ENCODE measurements at places on chromosomes 11 and 22.

GRCh38 chr11:12005476-12005875 lies 3.0 kb downstream of the DKK3 start:
- no peak for DNase-seq

GRCh38 chr11:11482730-11483129 lies 129.7 kb upstream of the CSNK2A3 start:
- DNase-seq: no peak

- DNase-seq: peak; percentile 31
Measured at GRCh38 chr11:14380947-14381561, 22.1 kb upstream of the RRAS2 start.

DNA sequence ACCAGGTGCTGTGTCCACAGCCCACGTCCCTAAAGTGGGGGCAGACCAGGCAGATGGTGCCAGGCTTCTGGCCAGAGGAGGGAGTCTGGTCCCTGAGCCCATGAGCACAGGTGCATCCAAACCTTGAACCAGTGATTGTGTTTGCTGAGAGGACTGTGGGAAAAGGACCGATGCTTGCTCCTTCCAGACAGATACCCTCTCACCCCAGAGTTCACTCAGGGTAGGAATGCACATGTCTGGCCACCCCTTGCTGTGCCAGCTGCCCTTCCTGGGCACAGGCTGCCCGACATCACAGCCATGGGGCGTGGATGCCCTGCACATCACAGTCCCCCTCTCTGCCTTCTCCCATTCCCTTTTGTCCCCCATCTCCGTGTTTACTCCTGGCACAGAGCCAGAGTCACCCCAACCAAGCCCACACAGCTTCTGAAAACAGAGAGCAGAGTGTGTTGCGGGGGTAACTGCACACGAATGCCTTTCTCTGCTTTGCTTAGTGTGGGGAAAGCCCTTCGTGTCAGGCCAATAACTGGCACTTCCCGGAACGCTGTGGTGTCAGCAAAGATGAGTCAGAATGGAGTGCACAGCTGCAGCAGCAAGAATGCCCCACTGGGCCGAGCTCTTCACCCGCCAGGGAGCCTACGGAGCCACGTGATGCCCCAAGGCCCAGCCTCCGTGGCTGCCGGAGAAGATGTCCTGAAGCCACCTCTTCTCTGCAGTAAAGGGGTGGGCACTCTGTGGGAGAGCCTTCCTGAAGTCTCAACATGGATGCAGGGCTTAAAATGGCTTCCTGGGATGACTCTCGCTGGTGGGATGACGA lies 7.6 kb downstream of the CARS1 start:
- DNase-seq: peak; percentile 89

- no peak for DNase-seq
Measured at GRCh38 chr11:90391756-90392155, 168.9 kb upstream of the CHORDC1 start.

DNA sequence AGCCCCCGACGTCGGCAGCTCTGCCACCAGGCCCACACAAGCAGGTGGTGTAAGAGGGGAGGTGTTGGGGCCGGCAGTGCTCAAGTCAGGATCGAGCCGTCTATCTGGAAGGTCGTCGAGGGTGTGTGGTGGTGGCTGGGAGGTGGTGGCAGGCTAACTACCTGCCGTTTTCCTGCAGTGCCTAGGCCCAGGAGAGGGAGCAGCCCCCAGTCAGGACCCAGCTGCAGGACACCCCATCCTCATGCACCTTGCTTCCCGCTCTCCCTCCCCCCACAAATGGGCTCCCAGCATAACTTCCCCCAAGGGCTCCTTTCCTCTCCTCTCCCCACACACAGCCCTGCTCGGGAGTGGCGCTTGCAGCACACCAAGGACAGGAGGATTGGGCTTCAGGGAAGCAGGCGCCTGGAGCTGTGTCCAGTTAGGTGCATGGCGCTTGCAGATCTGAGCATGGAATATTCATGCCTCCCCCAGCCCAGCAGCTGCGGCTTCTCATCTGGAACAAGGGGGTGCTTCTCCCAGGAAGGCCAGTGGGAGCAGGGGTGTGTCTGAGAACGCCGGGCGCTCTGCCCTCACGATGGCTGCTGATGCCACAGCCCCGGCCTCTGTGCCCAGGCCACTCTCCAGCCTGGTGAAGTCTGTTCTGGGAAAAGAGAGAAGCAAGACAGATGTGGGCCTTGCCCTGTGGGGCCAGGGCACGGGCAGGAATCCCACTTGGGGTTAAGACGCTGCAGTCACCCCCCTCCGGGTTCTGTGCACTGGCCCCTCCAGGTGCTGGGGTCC lies 127.7 kb downstream of the IGLL1 start:
- no peak for DNase-seq

DNA sequence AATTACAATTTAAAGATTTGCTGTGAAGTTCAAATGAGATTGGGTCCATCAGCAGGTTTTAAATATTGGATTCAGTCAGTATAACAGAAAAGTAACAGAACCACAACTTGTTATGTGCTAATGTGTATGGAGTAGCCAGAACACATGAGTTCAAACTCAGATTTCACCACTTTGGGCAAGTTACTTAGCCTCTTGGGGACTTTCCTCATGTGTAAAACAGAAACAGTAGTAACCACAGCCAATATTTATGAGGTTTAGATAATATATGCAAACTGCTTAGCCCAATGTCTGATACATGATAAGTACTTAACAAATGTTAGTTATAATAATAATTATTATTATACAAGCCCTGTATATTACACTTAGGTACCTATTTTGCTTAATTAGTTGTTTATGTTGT lies 21.8 kb upstream of the SLC5A12 start:
- DNase-seq: no peak

GRCh38 chr11:76850815-76851214 lies 9.9 kb upstream of the ACER3 start:
- DNase-seq: no peak

DNA sequence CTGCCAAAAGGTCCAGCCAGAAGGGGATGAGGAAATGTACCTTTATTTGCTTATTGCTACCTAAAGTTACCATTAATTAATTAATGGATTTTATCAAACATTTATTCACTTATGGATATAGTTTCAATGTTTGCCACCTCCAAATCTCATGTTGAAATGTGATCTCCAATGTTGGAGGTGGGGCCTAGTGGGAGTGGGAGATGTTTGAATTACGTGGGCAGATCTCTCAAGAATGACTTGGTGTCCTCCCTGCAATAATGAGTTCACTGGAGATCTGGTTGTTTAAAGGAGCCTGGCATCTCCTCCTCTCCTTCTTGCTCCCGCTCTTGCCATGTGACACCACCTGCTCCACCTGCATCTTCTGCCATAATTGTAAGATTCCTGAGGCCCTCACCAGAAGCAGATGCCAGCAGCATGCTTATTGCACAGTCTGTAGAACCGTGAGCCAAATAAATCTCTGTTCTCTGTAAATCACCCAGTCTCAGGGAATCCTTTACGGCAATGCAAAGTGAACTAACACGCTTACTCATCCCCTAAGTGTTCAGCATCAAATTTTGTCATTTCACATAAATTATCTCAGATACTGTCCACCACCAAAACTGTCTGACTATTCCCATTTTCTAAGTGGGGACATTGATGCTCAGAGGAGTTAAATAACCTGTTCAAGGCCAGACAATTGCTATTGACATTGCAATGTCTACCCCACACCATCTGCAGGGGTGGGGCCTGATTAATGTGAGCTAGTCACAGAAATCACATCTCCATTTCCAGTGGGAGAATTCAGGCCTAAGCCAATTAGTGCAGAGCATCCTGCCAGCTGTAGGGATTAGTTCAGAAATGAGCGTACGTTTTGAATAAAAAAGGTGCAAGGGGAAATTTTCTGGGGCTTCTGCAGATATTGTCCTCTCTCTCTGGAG lies 51.6 kb upstream of the SYN3 start:
- DNase-seq: no peak

DNA sequence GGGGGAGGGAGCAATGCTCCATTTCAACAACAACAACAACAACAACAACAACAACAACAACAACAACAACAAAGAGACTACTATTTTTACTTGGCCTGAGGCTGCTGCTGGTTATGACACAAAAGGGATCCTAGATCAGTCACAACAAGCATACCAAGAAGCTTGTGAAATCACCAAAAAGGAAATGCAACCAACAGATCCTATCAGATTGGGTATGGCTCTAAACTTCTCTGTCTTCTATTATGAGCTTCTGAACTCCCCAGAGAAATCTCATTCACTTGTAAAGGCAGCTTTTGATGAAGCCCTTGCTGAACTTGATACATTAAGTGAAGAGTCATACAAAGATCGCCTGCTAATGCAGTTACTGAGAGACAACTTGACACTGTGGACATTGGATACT lies 10.5 kb upstream of the MS4A2 start:
- DNase-seq: no peak

DNA sequence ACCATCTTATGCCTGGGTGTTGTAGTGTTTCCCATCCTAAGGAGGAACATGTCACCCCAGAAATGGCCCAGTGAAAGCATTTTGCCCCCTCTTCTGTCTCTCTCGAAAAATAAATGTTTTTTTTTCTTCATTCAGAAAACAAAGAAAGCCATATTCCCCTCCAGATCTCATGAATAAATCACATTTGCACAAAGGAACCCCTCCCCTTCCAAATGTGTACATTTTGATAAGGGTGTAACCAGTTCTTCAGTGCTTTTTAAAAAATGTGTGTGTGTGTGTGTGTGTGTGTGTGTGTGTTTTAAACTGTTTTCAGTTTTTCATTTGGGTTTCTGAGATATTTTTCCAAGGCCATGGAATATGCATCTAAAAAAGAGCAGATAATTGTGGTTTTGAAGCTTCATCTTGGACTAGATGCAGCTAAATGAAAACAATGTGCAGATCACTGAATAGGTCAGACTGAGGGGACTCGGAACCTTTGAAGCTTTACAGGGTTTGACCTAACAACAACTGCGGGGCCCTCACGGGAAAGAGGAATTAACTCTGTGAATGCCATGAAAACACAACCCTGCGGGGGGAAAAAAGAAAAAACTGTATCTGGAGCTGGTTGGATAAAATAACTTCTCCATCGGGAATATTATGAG lies 76.4 kb downstream of the YAP1 start:
- no peak for DNase-seq

DNA sequence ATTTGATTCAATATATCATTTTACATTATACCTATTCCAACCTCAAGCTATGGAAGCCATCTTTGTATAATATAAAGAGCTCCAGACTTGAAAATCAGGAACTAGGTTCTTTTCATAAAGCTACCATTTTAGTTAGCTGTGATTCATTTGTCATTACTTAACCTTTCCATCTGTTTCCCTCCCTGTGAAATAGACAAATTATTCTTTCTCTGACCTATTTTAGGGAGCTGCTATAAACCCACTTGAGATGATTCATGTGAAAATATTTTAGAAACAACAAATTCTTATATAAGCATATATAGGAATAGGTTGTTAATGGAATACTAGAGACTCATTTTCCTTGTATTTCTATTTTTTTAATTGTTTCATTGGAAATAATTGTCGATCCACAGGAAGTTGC lies 1012.1 kb downstream of the OPCML start:
- DNase-seq: no peak

GRCh38 chr22:41595703-41596102 lies 6.1 kb upstream of the PMM1 start:
- no peak for DNase-seq

- DNase-seq: no peak
Measured at GRCh38 chr11:111417766-111418435, 38.8 kb upstream of the POU2AF1 start.

DNA sequence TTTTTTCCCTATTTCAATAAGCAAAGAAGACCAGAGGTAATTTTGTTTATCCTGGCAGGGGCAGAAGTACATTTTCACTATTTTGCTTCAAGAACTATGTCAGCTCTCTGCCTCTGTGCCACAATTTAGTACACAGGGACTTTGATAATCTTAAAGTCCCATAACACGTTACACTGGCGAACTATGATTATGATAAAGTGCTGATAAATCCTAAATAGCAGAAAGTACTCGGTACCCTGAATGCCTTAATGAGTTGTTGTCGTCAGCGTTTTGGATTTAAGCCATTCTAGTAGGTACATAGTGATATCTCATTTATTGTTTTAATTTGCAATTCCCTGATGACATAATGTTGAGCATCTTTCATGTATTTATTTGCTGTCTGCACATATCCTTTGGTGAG lies 16.6 kb upstream of the PHOX2A start:
- no peak for DNase-seq

- no peak for DNase-seq
Measured at GRCh38 chr11:12812849-12813248, 138.6 kb downstream of the TEAD1 start.

- no peak for DNase-seq
Measured at GRCh38 chr11:65817312-65817834, 16.4 kb upstream of the SNX32 start.

DNA sequence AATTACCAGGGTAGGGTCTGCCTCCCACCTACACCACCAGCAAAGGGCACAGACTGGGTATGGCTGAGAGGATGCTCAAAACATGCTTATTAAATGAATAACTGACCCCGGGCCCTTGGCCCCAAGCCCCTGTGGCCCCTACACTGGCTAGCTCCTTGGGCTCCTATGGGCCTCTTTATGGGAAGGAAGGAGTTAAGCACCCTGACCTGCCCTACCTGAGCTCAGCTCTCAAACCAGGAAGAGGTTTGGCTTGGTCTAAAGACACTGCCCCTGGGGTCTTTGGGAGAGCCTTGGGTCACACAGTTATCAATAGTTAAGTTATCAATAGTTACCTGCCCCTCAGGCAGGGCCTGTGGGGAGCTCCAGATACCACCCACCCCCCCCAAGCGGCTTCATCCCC lies 1.2 kb downstream of the USH1C start:
- no peak for DNase-seq

DNA sequence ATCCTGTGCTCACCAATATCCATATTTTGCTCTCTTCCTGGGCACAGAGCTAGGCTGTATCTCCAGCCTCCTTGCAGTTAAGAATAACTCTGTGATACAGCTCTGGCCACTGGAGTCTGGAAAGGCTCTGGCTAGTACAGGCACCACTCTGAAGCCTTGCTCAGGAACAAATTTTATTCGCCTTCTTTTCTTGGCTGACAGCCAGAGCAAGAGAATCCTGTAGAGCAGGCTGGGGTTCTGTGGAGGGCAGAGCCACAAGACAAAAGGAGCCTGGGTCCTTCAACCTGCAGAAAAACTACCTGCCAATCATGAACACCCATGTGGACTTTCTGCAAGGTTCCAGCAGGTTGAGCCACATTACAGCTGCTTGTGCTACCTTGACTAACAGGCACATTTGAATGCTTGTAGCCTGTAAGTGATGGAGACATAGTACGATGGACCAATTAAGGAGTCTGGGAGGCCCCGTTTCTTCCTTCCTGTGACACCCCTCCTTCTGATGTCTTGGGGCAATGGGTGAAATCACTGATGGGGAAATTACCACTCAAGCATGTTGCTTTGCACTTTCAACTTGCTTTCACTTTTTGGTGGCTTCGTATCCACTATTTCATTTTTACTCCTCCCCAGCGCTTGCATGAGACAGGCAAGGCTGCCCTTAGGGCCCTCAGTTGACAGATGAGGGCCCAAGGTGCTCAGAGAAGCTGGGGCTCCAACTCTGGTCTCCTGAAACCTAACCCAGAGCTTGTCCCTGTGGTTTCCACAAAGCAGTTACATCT lies 267.2 kb upstream of the SYN3 start:
- DNase-seq: no peak

- peak; percentile 67 for DNase-seq
Measured at GRCh38 chr11:64449381-64450167, 90.6 kb downstream of the RPS6KA4 start.

GRCh38 chr11:7869467-7869866 lies 61.6 kb downstream of the OR10A6 start:
- no peak for DNase-seq
